Foreskin keratinocyte (primary cell): ENCODE measurements at places on chromosomes 2 and 18. TPM values are rescaled to one million over a fixed set of nuclear protein-coding genes. Genes with fewer than 3 reads are reported as not detected.

The NPHP1 gene
- polyA plus RNA-seq: 6.0 and 6.6 TPM in 2 replicates

The GPC1 gene
- 109 and 114 TPM in 2 replicates for polyA plus RNA-seq

The TMEM169 gene
- 0.04 TPM in 2 replicates for polyA plus RNA-seq

The IL1RL2 gene
- polyA plus RNA-seq: 0.65 and 1.0 TPM in 2 replicates

The RNU2-63P gene
- not detected in 2 replicates for polyA plus RNA-seq

The SLC30A3 gene
- polyA plus RNA-seq: 0.04 TPM in 2 replicates

The DSG1 gene
- polyA plus RNA-seq: 0.07 and 0.10 TPM in 2 replicates

The IL37 gene
- 0.43 and 0.57 TPM in 2 replicates for polyA plus RNA-seq

The GAL3ST2 gene
- not detected in 2 replicates for polyA plus RNA-seq

The GIGYF2 gene
- polyA plus RNA-seq: 8.8 and 9.1 TPM in 2 replicates

The BCL11A gene
- polyA plus RNA-seq: 5.3 and 6.9 TPM in 2 replicates

The KLHL41 gene
- polyA plus RNA-seq: 0.19 and 0.20 TPM in 2 replicates

The FAM110C gene
- polyA plus RNA-seq: 5.7 and 6.0 TPM in 2 replicates

The GNAL gene
- polyA plus RNA-seq: 0.31 and 1.1 TPM in 2 replicates

The CNGA3 gene
- not detected in 2 replicates for polyA plus RNA-seq

The NMUR1 gene
- not detected in 2 replicates for polyA plus RNA-seq

The TUBB8B gene
- 0.43 and 0.46 TPM in 2 replicates for polyA plus RNA-seq

The CCDC74A gene
- 11.6 and 14.1 TPM in 2 replicates for polyA plus RNA-seq

The DHRS9 gene
- polyA plus RNA-seq: 0.09 and 0.10 TPM in 2 replicates

The FOXI3 gene
- polyA plus RNA-seq: 0.01 and 0.04 TPM in 2 replicates

The CAPN14 gene
- 0.11 and 0.12 TPM in 2 replicates for polyA plus RNA-seq

The DPP10 gene
- not detected in 2 replicates for polyA plus RNA-seq

The SIX3 gene
- not detected in 2 replicates for polyA plus RNA-seq

The IL1RL1 gene
- polyA plus RNA-seq: 0.03 and 0.09 TPM in 2 replicates

The ALPG gene
- polyA plus RNA-seq: not detected in 2 replicates

The STAT4 gene
- polyA plus RNA-seq: 0.25 and 0.30 TPM in 2 replicates

The PPP1CB gene
- polyA plus RNA-seq: 54.0 and 65.6 TPM in 2 replicates

The LRRC30 gene
- polyA plus RNA-seq: not detected in 2 replicates

The RAB10 gene
- polyA plus RNA-seq: 62.3 and 72.1 TPM in 2 replicates

The L3MBTL4 gene
- polyA plus RNA-seq: 0.20 and 0.26 TPM in 2 replicates

The CHCHD5 gene
- 47.5 and 49.9 TPM in 2 replicates for polyA plus RNA-seq

The ANKRD44 gene
- polyA plus RNA-seq: 0.07 and 0.37 TPM in 2 replicates

The TDRD15 gene
- not detected in 2 replicates for polyA plus RNA-seq

The TBR1 gene
- not detected in 2 replicates for polyA plus RNA-seq

The CCDC148 gene
- 0.25 and 0.30 TPM in 2 replicates for polyA plus RNA-seq
